ENCODE measurements at places on chromosomes 13 and 19.

- DNase-seq: no peak
These were observed 470.8 kb downstream of the FGF9 start for GRCh38 chr13:22141716-22142115.

DNA sequence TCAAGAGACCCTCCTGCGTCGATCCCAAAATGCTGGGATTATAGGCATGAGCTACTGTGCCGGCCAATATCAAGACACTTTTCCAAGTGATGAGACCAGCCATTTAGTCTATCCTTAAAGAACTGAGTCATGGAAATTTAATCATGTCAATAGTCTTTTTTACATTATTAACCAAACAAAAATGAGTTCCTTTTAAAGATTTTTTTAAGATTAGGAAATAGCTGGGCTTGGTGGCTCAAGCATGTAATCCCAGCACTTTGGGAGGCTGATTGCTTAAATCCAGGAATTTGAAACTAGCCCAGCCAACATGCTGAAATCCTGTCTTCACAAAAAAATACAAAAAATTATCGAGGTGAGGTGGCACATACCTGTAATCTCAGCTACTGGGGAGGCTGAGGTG, 16.7 kb upstream of the ZNF564 start:
- DNase-seq: no peak

- no peak for DNase-seq
These were observed 73.7 kb upstream of the PCDH9 start for GRCh38 chr13:67303661-67304333.

GRCh38 chr13:76783798-76784197, 102.4 kb downstream of the KCTD12 start:
- no peak for DNase-seq
